ENCODE measurements at places on chromosomes 5 and 9. TPM values are rescaled to one million over a fixed set of nuclear protein-coding genes. Genes with fewer than 3 reads are reported as not detected.

SLC26A2 gene
- total RNA-seq, result 8.7 TPM

SPINK4 gene
- not detected for total RNA-seq

ALDH1A1 gene
- not detected for total RNA-seq

GKAP1 gene
- total RNA-seq, result 3.8 TPM

COX7C gene
- 470 TPM for total RNA-seq

LECT2 gene
- not detected for total RNA-seq

HRCT1 gene
- not detected for total RNA-seq

CER1 gene
- not detected for total RNA-seq

RMND5B gene
- total RNA-seq, result 32.2 TPM

RFESD gene
- total RNA-seq, result 4.7 TPM

CCNJL gene
- total RNA-seq, result not detected

MLANA gene
- not detected for total RNA-seq

IZUMO3 gene
- not detected for total RNA-seq

CATSPER3 gene
- total RNA-seq, result 0.95 TPM

Data from T-helper 2 cell treated with Interferon-gamma antibody and Interleukin-4, amounts not matched to agents 100 ng/mL and 5 ng/mL, for 36 hours (primary cell).